ENCODE measurements at places on chromosomes 16 and 17.

DNA sequence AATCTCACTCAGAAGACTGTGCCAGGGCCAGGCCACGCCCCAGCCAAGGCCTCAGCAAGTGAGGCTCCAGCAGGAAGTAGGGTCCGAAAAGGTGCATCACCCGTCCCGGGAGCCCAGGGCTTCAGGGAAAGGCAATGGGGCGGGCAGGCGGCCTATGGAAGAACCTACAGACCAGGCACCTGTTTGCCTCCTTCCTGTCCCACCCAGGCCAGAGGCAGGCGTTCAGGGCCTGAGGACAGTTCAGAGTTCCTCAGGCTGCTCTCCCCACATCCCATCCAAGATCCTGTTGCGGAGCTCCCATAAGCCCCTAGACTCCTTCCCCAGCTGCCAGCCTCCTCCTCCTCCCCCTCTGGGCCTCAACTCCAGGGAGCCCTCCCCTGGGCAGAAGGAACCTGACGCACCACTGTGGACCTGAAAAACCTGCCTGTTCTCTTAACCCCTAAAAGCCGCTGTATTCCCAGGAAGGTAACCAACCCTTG, 2.3 kb downstream of the CLUH start:
- no peaks in the 10 kb centered on the region for H3K27me3 ChIP-seq
- DNase-seq = no peak
- peaks cover 42% of the 10 kb centered on the region for H3K36me3 ChIP-seq

DNA sequence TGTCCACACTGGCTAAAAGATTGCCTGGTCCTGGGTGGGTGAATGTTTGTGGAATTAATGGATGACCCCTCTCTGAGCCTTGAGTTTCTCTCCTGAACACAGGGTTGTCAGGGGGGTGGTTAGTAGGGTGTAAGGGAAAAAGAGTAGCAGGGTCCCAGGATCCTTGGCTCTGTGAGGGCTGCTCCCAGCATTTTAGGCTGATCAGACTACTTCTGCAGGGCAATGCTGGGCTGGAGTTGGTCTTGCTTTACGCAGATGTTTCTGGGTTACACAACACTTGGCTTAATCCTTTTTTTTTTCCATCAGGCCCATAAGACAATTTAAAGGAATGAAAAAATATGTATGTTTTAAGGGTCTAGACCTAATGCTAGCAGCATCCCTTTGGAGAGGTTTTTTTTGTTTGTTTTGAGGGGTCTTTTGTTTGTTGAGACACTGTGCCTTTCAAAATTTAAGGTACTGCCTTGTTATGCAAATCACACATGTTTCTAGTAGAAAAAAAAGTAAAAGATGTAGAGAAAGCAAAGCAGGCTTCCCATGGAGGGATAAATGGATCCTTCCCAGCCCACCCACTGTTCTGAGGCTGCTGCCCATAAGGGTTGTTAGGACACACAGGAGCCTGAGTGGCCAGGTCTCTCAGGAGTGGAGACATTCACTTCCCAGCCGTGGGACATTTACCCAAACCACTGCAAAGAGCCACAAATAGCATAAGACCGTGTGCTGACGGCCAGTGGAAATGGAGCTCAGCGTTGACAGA, 225.6 kb upstream of the HSBP1 start:
- DNase-seq = no peak
- no peak overlapping the region for H3K4me3 ChIP-seq
- H3K27me3 ChIP-seq = no peaks in the 10 kb centered on the region
- H3K4me1 ChIP-seq = peaks cover 3% of the 10 kb centered on the region
- no peaks in the 10 kb centered on the region for H3K36me3 ChIP-seq

GRCh38 chr17:33968350-33969044, 286.6 kb upstream of the CCL2 start:
- DNase-seq = peak; percentile 68
- no peaks in the 10 kb centered on the region for H3K36me3 ChIP-seq
- no peaks in the 10 kb centered on the region for H3K27me3 ChIP-seq
- no peak overlapping the region for H3K27ac ChIP-seq
- no peak overlapping the region for H3K4me3 ChIP-seq

DNA sequence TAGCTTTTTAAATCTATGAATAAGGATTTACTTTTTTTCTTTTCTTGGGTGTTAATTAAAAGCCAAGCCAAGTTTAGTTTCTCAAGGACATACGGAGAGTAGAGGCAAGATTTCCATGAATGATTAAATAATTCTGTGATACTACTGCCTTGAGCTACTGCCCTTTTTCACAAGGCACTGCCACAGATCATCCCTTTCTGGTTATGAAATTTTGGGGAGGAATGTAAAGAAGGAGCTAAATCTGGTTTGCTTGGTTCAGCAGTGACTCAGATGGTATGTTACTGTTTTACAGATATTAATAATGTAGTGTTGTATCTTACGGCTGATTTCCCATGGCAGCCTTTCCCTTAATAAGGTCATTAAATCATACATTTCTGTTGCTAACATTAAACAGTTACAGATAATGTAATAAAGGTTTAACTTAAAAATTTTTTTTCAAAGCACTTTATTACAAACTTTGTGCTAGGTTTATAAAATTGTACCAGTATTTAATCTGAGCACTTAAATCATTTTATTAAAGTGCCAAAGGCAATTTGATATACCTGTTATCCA, 2.6 kb downstream of the WSB1 start:
- H3K27ac ChIP-seq = no peak overlapping the region
- peaks cover 3% of the 10 kb centered on the region for H3K36me3 ChIP-seq
- no peaks in the 10 kb centered on the region for H3K27me3 ChIP-seq
- no peak for DNase-seq
- H3K4me1 ChIP-seq = peaks cover 22% of the 10 kb centered on the region
